NCI-H345 (cell line): ENCODE measurements at places on chromosomes 16 and 17.

GRCh38 chr16:59385959-59386358, 651.8 kb upstream of the GOT2 start:
- no peak for DNase-seq

- no peak for DNase-seq
Observed at GRCh38 chr17:41734139-41734948, at the start of gene HAP1. HAP1 (minus strand) TSS chr17:41734643; CDS start chr17:41734634, 9 bp downstream.

DNA sequence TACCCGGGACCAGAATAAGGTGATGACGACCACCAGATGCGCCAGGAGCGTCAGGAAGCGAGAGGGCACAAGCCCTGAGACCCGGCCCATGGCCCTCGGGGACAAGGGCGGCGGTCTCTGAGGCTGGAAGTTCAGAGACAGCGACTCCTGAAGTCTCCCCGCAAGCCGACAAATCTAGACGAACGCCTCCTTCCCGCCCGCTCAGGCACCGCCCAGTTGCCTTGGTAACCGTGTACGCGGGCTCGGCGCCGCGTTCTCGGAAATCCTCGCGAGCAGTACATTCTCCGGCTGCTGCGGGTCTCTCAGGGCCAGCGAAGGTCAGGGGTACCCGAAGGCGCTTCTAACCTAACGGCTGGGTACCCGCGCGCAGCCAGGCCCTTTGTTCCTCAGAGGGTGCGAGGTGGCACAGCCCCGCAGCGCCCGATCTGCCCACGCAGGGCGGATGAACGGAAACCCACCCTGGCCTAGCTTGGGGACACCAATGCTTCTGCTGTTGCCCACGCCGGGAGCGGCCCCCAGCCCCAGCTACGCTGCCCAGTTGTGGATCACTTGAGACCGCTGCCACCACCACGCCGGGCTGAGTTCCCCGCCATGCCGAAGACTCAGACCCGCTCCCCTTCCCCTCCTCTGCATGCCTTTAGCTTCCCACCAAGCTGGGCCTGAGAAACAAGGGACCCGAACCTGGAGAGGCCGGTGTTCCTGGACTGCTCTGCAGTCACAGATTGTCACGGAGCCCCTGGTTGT, at the start of gene TMEM107:
TSS of gene TMEM107 (minus strand) at position 184 of the 744 bp plus-strand sequence. CDS start at position 90, 94 bp downstream.
- peak; percentile 81 for DNase-seq

GRCh38 chr17:64772845-64773299, 110.8 kb upstream of the SMURF2 start:
- DNase-seq = no peak

DNA sequence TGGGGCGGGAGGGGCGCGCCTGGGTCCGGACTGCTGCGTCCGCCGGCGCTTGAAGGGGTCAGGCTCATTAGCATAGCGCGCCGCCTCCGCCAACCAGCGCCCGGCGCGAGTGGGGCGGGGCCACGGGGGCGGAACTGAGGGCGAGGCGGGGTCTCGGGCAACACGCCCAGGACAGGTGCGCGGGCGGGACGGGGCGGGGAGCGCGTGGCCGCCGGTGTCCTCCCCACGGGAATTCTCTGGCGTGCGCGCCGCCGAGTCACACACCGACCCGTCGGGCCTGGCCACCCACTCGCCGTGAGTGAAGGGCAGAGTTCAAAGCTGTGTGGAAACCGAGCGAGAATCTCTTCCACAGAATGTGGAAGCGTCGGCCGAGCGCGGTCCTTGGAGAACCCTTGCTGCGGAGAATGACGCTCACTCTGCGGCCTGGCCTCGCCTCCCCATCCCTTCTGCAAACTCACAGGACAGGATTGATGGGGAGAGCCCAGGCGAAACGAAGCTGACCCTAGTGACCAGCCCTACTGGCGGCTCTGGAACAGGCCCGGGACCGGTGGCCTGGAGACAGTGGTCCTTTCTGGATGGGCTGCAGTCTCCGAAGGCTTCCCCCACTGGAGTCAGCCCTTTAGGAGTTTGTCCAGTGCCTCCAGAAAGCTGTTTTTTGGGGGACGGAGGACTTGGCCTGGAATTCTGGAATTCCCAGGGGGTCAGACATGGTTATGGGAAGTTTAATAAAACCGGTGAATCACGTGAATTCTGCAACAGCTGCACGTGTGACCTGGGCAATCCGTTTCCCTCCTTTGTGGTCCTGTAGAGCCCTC, at the start of gene SNAI3:
TSS of gene SNAI3 (minus strand) at position 69 of the 815 bp plus-strand sequence. CDS start 101 bp downstream, outside the sequence.
- peak; percentile 82 for DNase-seq

- DNase-seq = peak; percentile 38
Observed at GRCh38 chr17:45139533-45139920, 4.0 kb downstream of the ACBD4 start.

DNA sequence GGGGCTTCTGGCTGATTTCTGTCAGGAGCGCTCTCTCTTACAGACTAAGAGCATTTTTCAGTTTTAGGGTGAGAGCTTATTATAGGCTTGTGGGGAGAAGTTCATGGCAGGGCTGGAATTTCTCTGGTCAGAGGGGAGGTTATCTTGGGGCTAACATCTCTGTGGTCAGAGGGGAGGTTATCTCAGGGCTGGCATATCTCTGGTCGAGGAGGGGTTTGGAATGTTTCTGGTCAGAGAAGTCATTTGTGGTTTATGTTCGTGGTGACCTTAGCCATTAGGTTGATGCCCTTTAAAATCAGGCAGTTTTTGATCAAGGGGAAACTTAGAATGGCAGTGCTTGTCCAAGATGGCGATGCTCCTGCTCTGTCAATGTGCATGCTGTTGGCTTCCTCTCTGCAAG, 10.8 kb upstream of the USP31 start:
- DNase-seq = no peak

DNA sequence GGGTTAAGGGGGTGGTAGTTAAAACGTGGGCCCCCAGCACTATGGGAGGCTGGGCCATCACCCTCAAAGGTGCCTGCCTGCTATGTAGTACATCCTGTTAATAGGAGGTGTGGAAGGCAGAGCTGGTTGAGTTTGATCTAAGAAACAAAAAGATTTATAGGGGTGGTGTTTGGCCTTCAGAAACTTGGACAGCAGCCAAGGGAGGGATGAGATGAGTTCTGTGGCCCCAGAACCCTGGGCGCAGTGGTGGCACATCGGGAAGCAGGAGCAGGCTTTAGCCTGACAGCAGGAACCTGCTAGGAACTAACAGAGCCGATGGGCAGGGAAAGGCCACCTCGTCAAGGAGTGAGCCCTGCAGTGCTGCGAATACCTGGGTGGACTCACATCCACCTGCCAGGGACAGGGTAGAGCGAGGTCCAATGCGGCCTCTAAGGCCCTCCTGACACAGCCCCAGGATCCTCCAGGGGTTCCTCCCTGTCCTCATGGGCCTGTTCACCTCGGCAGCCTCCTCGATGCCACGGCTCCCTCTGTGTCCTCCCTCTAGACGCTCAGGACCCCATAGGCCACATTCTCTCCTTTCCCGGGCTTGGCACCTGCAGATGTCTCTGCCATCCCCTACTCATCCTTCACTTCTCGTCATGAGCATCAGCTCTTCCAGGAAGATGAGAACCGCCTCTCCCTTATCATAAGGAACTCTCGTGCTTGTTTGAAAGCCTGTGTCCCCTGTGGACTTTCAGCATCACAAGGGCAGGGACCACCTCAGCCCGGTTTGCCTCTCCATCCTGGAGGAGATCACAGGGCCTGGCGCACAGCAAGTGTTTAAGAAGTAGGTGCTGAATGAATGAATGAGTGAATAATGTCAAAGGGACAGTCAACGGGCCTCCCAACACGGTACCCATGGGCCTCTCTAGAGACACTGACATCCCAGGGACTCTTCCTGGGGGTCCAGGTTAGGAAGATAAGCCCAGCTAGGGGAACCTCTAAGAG, 103.5 kb upstream of the TNRC6C start:
- DNase-seq = no peak

DNA sequence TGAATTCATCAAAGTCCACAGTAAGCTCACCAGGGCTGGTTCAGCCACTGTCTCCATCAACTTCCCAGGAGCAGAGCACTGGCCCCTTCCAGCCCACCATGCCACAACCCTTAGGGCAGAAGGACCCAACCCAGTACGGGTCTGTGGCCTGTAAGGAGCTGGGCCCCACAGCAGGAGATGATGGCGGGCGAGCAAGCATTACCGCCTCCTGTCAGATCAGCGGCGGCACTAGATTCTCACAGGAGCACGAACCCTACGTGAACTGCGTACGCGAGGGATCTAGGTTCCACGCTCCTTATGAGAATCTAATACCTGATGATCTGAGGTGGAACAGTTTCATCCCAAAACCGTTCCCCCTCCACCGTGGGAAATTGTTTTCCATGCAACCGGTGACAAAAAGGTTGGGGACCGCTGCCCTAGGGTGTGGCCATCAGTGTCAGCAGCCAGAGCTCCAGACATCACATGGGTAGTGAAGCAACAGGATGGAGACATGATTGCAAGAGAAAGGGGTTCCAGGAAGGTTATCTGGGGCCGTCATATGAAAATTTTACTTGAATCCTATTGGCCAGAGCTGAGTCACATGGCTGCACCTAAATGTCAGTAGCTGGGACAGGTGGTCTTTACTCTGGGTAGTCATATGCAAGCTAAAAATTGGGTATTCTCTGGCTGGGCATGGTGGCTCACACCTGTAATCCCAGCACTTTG, 12.4 kb upstream of the SLC25A19 start:
- no peak for DNase-seq

GRCh38 chr16:4393240-4393600, 21.6 kb downstream of the VASN start:
- no peak for DNase-seq

- DNase-seq = no peak
Observed at GRCh38 chr16:22816475-22816874, 2.5 kb downstream of the HS3ST2 start.

GRCh38 chr17:62724398-62725146, 83.5 kb downstream of the MARCHF10 start:
- DNase-seq = no peak

DNA sequence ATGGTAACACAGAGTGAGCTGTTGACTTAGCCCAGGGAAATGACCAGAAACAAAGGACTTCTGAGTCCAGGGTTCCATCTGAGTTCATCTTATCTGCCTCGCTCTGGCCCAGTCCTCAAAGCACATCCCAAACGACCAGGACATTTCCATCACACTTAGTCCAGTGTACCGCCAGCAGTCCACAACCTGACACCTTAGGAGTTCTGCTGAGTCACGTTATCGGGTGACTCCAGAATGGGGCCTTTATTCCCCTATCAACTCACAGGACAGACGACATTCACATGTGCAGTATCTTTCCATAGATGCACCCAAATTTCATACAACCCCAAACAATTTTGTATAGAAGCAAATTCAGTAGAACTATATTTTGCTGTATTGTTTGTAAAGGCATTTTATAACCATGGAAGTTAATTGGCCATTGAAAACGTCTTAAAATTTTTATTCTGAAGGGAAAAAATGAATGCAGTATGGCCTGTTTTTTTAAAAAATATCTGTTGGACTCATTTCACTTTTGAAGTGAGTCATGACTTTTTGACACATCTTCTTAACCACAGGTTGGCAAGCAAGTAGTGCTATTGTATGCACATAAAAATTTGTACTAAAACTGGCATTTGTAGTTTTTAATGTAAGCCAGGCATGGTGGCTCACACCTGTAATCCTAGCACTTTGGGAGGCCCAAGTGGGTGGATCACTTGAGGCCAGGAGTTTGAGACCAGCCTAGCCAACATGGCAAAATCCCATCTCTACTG, 46.3 kb downstream of the ZNF18 start:
- no peak for DNase-seq

DNA sequence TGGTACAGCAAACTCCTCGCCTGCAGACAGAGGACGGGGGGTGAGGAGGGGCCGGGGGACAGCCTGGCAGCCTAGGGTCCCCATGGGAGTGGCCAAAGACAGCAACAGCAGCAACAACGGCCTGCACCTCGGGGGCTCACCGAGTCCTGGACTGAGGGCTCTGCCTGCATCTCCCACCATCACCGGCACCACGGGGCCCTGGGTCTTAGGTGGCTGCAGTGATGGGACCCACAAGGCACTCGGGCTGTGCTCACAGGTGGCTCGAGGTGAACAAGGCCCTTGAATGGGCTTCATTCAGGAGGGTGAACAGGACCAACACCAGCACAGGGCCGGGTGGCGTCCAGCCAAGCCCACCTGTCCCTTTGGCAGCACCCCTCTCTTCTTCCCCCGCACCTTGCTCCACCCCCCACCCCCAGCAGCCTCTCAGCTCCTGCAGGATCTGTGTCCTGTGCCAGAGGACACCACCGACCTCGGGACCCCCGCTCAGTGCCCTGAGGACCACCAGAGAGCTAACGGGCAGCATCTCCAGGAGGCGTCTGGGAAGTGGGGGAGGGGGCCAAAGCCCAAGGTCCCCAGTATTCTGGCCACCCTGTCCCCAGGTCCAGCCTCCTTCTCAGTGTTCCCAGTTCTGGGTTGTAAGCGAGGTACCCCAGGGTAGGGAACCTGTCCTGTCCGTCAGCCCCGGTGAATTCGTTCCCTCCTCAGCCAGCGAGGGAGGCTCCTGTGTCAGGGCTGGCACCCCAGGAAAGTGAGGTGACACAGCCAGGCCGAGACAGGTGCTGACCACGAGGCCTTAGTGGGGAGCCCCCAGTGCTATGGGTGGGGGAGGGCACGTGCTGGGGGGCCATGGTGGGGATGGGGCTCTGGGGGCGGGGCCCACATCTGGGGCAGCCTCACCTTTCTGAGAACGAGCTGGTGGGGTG, 94.3 kb downstream of the TBC1D16 start:
- DNase-seq = no peak

- no peak for DNase-seq
Observed at GRCh38 chr17:44623070-44623725, 33.1 kb upstream of the MEIOC start.

- no peak for DNase-seq
Observed at GRCh38 chr17:45123930-45124796, 8.2 kb downstream of the PLCD3 start.

GRCh38 chr17:79986411-79987186, 49.1 kb downstream of the TBC1D16 start:
- no peak for DNase-seq
